ENCODE measurements at places on chromosomes 6 and 20.
A peak's percentile ranks its signal among the peaks of the same experiment; 100 is the strongest.

- no peak for DNase-seq
Measured at GRCh38 chr6:147508866-147509608, 547 bp downstream of the SAMD5 start.

GRCh38 chr6:75963569-75963968 is 108.9 kb downstream of the IMPG1 start:
- no peak for DNase-seq

DNA sequence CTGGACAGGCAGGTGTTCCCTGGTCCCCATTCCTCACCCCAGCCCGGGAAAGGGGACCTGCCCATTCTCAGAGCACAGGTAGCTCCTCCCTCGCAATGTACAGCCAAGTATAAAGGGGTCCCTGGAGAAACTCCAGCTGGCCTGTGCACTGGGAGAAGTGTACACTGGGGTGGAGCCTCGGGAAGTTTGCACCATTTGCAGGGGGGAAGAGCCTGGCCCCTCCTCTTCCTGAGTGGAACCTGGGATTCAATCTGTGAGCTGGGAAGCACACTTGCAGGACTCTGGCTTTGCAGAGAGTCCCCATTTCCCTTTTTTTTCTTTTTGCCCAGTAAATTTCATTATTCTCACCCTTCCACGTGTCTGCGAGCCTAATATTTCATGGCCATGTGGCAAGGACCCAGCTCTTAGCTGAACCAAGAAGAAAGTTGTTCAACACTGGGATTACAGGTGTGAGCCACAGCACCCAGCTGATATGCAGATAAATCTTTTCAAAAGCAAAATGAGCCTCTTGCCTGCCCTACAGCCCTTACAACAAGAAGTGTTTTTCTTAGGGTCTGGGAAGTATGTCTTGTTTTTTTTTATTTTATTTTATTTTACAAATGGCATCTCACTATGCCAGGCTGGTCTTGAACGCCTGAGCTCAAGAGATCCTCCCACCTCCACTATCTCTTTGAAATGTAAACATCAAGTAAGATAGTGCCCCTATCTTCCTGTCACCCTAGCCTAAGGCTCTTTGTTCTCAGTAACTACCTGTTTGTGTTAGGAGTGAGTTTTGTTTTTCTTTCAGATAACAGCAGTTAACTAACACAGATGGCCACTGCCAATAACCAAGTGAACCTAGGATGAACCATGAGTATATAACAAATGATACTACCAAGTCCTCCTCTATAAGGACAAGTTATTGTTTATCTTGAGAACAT is 9.3 kb upstream of the RNGTT start:
- DNase-seq, result no peak

GRCh38 chr6:150770637-150771036 is 94.9 kb upstream of the MTHFD1L start:
- no peak for DNase-seq

GRCh38 chr6:129981598-129981997 is 36.8 kb upstream of the L3MBTL3 start:
- DNase-seq, result no peak

GRCh38 chr6:24566020-24566767 is 71.4 kb downstream of the ALDH5A1 start:
- no peak for DNase-seq

DNA sequence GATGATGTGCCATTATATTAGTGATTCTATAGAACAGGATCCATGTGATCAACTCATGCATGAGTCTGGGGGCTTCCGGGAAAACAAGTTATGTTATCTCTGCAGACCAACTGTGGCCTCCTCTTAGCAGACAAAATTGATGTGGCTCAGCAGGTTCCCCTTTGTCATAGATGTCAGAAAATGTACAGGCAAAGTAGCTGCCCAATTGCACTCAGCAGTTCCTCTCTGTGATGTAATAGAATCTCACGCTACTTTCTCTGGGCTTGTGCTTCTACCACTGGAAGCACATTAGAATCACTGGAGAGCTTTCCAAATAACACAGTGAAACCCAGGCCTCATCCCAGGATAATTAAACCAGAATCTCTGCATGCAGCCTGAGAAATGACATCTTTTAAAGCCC is 253.1 kb downstream of the SLC24A3 start:
- DNase-seq, result peak; percentile 17

GRCh38 chr6:126761854-126762253 is 356.6 kb upstream of the RSPO3 start:
- DNase-seq, result no peak

DNA sequence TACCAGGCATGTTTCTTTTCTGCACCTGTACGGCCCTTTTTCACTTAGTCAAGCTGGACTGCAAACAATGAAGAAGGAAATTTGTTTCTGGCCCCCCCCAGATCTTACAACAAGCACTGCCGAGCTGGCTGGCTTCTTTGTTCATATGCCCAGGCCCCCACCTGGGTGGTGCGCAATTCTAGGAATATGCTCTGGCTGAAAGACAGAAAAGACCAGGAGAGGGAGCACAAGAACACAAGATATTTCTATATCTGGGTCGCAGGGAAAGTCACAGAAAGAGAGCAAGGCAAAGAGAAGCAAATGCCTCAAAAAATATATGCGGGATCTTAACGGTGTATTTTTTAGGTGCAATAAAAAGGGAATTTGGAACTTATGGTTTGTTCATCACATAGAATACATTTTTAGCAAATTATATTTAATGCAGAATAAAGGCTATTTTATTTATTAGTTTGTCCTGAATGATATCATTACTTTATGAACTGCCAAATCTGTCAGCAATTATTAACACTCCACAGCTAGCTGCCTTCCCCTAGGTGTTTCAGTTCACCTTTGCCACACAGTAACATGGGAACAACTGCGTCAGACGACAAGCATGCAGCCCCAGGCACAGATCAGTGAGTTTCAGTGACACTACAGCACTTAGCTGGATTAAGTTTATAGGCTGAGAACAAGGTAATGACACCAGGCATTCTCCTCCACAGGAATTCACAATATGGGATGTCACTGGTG is 76.5 kb downstream of the GJA10 start:
- DNase-seq, result peak; percentile 48
